ENCODE measurements at places on chromosomes 2 and 18.
A peak's percentile ranks its signal among the peaks of the same experiment; 100 is the strongest.

- DNase-seq, result peak; percentile 89
Measured at GRCh38 chr2:174486563-174487107, at the start of gene GPR155. Gene GPR155, minus strand, starts transcription at chr2:174487029. Its CDS starts 5,073 bp downstream, at chr2:174481956.

DNA sequence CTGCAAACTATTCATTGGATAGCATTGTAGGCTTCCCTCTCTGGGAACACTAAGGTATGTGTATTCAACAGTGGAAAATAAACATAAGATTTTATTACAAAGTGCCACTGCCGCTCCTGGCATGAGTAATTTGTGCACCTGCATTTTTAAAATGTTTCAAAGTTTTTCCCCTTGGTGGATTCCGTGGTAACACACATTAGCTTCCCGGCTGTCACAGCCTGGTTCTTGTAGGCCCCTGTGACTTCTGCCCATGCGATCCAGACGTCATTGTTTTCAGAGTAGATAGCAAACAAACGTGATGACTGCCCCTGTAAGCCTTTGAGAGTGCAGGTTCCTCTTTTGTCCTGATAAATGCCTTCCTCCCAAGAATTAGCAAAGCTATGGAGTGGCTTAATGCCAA lies 421.0 kb downstream of the ZNF521 start:
- DNase-seq, result no peak

DNA sequence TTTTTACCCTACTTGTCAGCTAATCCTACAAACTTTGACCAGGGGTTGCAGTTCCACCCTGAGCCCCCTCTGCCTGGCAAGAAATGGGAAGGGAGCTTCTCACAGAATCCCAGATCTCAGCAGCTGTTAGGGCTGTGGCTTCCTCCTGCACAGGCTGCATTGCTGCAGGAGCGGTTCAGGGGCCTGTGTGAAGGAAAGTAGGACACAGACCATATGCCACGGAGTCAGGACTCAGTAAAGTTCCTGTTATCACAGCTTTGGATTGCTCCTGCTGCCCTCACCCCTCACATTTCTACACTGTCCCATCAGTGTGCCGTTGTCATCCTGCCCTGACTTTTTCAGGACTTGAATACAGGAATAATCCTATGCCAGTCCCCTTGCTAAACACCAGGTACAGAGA lies 62.8 kb upstream of the SP3 start:
- no peak for DNase-seq

- DNase-seq, result no peak
Measured at GRCh38 chr18:56559044-56559443, 79.3 kb downstream of the TXNL1 start.

GRCh38 chr2:166671801-166672200 lies 177.8 kb upstream of the SCN7A start:
- no peak for DNase-seq

GRCh38 chr18:45837283-45838070 lies 12.0 kb downstream of the SIGLEC15 start:
- no peak for DNase-seq

DNA sequence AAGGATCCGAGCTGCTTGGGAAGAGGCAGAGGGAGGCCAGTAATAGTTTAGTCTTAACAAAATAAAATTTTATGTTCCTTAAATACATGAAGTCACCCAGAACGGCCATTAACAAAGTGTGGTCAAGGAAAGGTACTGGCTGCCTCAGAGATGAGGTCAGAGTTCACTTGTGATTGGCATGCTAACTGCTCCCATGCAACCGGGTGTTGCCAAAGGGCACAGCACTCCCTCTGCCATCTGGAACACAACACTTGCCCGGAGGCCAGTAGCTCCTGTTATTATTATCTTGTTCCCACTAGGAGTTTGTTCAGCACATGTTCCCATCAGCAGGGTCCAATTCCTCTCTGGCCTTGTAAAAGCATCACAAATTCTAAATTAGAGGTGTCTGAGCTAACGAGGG lies 207.0 kb downstream of the CYP26B1 start:
- DNase-seq, result peak; percentile 70

GRCh38 chr2:147689220-147689909 lies 155.5 kb upstream of the ACVR2A start:
- no peak for DNase-seq

DNA sequence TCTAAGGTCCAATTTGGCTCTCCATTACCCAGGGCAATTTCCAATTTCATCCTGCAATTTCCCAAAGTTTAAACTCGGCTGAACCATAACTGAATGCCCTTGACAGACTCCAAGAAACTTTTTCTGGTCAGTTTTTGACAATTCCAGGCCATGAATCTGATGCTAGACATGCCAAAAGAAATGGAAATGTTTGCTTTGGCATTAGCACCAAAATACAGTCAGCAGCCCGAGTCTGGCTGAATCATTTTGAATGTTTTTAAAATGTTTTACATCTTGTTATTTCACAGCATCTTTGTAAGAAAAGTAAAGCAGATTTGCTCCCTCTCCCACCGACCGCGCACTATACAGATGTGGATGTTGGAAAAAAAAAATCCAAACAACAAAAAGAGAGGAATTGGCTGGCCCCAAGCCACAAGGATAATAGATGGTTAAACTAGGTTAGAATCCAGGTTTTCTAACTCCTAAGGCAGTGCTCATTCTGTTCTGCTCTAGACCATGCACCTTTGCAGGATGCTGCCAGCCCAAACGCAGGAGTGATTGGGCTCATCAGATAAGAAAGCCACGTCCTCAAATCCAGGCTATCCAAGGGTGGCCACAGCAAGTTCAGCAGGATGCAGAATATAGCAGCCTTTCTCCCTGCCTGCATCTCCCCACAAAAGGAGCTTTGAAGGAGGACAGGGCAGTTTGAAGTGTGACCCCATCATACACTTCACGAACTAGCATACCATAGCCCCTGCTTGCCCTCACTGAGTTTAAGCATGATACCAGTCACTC lies 167.5 kb downstream of the ALK start:
- no peak for DNase-seq

DNA sequence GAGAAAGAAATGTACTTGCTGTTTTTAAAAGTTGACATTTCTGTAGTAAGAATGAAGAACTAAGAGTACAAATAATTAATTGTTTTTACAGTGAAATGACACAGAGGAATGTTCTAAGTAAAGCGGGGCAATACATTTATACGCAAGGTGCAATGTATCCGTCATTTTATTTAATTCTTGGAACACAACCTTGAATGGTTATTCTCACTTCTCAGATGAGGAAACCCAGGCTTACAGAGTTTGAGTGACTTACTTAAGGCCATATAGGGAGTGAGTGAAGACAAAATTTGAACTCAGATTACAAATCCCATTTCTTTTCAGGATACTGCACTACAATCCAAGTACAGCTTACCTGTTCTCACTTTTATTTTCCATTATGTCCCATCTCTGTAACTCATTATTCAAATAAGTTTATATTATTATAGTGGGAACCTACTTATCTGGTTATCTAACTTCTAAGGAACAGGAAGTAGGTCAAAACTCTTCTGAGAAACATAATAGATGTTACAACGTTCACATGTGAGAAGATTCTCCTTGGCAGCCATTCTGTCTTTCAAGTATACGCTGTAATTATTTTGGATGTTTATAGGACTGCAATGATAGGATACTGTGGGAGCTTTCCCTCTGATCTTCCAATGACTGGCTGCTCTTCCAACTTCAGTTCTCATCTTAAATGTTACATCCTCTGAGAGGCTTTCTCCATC lies 12.3 kb upstream of the STK17B start:
- DNase-seq, result no peak

DNA sequence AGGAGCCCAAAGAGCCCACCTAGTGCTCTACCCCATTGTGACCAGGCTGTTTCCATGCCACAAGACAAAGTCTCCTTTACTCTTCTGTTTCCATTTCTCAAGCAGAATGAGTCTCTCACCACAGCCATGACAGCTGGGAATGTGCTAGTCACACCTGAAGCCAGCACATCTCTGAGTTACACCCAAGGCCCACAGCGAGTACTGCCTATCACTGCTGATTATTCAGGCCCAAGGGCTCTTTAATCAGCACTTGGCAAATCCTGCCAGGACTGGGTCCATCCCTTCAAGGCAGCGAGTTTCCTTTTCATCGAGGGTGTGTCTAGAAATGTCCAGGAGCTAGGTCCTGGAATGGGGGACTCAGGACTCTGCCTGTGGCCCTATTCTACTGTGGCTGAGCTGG lies 14.6 kb upstream of the PPP1R1C start:
- no peak for DNase-seq

DNA sequence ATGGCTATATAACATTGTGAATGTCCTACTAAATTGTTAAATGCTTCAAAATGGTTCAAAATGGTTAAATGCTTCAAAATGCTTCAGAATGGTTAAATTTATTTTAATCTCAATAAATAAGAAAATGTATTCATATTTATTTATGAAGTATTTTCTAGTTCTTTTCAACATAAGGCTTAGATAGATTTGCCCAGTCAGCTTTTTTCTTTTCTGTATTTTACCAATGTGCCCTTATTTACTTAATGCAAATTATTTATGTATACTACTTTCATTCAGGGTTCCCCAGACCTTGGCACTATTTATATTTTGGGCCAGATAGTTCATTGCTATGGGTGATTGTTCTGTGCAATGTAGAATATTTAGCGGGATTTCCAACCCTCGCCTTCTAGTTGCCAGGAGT lies 546.7 kb downstream of the RIT2 start:
- no peak for DNase-seq

DNA sequence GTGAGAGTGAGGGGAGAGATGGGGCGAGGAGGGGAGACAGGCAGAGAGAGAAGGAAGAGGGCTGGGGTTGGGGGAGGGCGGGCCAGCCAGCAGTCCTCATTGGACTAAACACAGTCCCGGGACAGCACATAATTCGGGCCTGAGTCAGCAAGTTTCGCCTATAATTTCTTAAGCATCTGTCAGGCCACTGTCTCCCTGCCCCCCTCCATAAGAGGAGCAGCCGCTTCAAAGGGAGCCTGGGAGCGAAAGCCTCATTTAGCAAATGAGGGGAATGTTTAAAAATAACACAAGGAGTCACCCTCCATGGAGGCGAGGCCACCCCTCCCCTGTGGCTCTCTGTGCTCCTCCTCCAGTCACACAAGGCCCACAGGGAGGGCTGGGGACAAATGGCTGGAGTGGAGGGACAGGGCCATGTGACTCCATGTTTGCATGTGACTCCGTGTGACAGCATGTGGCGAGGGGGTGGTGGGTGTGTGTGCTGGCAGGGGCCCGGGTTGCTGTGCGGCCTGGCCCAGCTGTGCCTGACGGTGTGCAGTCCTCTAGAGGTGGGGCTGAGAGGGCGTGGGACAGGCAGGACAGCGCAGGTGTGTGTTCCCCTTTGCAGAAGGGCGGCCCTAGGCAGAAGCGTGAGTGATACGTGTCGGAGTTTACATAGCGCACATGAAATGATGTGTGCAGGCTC lies 162.4 kb downstream of the CELF4 start:
- peak; percentile 74 for DNase-seq

- peak; percentile 50 for DNase-seq
Measured at GRCh38 chr2:240988571-240989271, 9.7 kb upstream of the SNED1 start.

DNA sequence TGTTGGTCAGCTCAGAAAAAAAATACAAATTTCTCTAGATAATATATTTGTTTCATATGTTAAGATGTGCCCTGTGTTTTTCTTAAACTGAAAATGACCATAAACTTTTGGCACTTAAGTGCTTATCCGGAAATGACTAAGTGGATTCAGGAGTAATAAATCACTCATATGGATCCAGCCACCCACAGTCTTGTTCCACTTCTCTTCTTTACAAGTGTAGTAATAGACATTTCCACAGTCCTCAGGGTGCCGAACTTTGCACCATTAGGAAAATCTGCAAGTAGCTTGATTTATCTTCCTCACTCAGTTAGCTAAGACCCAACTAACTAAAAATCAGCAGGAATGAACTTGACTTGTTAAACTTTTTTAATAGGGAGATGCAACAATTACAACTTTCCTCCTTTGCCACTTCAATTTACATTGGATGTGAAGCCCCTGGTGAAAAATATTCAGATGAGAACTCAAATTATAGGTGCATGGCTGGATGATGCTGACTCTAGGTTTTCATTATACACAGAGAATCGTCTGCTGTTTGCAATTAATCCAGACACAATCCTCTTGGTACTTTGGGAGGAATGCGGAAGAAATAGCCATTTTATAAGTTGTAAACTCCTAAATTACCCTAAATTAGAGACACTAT lies 322.5 kb downstream of the ARHGAP15 start:
- DNase-seq, result no peak

GRCh38 chr18:9708434-9709303 lies 568 bp downstream of the RAB31 start:
- no peak for DNase-seq

All from posterior vena cava (tissue), 2 donors.